ENCODE measurements at places on chromosomes 4 and X.

DNA sequence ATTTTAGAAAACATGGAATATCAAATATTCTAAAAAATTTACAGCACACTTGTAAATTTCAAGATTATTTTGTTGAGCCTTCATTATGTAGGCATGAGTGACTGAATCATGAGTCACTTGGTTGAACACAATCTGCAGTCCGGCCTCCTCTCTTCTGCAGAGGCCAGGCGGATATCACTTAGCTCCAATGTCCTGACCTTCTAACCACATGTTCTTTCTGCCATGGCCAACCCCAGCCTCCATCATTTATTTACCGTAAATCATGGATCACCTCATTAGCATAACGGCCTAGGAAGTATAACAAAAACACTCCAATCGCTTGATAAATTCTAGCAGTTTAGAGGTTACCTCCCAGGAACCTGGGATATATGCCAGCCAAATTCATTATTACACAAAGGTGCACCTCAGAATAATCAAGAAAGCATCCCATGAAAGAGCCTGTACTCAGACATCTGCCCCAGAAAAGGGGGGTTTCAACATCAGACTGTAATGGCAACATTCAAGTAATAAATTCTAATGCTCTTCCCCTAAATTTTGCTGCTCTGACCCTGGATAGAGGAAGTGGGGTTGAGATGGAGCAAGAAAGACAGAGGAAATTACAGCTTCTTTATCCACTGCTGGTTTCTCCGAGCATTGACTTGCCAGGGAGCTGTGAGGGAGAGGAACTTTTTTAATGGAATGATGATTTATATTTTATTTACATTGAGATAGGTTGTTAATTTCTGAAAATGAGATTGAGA lies 2153.6 kb upstream of the AGA start:
- no peak for DNase-seq

DNA sequence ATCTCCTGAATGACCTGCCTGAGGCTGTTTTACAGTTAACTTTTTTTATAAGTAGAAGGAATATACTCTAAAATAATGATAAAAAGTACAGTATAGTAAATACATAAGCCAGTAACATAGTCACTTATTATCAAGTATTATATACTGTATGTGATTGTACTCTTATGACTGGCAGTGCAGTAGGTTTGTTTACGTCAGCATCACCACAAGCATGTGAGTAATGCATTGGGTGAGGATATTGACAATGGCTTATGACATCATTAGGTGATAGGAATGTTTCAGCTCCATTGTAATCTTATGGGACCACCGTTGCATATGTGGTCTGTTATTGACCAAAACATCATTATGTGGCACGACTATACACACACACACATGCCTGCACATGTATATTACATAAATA lies 20.5 kb downstream of the NUDT9 start:
- no peak for DNase-seq

- peak; percentile 70 for DNase-seq
These were observed 219.7 kb downstream of the DCLK2 start for GRCh38 chr4:150297861-150298474.

- DNase-seq = no peak
These were observed 462.2 kb upstream of the CPXCR1 start for GRCh38 chrX:88284844-88285243.

- peak; percentile 55 for DNase-seq
These were observed 211.2 kb upstream of the POF1B start for GRCh38 chrX:85590638-85591037.
